ENCODE measurements at places on chromosomes 5 and 9.

DNA sequence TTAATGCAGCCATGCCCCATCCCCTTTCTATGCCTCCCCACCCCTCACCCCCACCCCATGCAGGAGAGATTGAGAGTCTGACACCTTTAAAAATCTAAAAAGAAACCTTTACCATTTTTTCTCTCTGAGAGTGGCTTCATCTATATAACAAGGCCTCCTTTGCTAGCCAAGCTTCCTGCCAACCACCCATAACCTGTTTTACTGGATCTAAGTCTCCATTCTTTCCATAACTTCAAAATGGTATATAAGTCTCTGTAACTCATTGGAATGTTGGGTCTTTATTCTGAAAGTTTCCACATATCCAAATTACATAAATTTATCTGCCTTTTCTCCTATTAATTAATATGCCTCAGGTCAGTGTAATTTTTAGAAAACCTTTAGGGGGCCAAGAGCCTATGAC is 1174.0 kb downstream of the MAT2B start:
- DNase-seq, result no peak

DNA sequence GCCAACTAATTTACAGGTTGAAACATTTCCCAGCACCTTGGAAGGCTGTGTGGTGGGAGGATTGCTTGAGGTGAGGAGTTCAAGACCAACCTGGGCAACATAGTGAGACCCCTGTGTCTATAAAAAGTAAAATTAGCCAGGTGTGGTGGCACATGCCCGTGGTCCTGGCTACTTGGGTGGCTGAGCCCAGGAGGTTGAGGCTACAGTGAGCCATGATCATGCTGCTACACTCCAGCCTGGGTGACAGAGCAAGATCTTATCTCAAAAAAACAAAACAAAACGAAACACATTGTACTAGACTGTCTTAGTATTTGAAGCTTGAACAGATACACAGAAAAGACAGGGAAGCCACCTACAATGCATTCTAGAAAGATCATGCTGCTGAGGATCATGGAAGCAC is 2.8 kb upstream of the HSDL2 start:
- DNase-seq, result no peak

DNA sequence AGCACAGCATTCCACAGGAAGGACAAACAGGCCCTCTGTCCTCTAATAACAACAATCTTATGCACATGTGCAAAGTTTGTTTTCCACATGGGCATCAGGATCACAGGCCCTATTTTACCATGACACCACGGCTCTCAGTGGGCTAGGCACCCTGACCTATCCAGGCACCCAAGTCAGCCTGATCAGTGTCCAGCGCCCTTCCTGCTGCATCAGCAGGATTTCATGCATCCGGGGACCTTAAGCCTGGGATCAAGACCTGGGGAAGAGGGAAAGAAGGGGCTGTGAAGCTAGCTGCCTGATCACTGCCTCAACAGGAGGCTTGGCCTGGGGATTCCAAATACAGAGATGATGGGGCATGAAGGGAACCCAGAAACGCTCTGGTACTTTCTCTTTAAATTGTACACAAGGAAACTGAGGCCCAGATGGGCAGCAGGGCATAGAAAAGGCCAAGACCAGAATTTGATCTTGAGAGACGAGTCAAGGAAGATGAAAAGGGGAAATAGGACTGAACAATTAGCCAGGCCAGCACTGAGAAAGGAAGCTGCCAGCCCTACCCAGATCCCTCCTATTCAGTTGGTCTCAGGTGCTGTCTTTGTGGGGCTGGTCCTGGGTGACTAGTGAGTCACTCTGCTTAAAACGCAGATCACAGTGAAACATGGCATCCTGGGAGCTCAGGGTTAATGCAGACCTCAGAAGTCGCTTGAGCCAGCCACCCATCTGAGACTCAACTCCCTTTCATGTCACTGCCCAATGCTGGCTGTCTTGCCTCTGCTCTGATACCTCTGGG is 57.9 kb downstream of the SHB start:
- no peak for DNase-seq

- DNase-seq, result no peak
Measured at GRCh38 chr9:72305707-72306106, 59.3 kb downstream of the ZFAND5 start.

DNA sequence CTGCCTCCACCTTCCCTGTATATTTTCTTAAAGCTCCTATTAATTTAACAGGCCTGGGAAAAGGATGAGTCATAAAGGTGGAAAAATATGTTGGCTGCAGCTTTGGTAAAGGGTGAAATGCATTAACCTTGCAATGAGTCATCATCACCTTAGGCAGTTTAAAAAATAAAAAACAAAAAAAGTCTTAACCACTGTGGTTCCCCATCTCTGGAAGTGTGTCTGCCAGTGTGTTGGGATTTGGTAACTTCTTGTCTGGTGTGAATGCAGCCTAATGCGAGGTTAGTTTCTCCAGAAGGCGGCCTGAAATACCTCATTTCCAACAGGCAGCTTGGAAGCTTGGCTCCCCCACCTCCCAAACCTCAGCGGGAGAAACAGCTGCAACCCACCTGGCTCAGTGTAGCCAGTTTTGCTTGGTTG is 265.3 kb upstream of the GAS1 start:
- DNase-seq, result no peak
